ENCODE measurements at places on chromosomes 6 and 20. TPM values are rescaled to one million over a fixed set of nuclear protein-coding genes. Genes with fewer than 3 reads are reported as not detected.
A peak's percentile ranks its signal among the peaks of the same experiment; 100 is the strongest.

The RAET1G gene
- not detected for polyA plus RNA-seq

The THBD gene
- 3.8 TPM for polyA plus RNA-seq

The GINS1 gene
- polyA plus RNA-seq: 0.52 TPM

The RPS6KA2 gene
- polyA plus RNA-seq: 11.2 TPM

The LY6G6D gene
- polyA plus RNA-seq: not detected

The OVOL2 gene
- polyA plus RNA-seq: 6.6 TPM

The ARG1 gene
- polyA plus RNA-seq: 2.0 TPM

The PLA2G7 gene
- 0.19 TPM for polyA plus RNA-seq

DNA sequence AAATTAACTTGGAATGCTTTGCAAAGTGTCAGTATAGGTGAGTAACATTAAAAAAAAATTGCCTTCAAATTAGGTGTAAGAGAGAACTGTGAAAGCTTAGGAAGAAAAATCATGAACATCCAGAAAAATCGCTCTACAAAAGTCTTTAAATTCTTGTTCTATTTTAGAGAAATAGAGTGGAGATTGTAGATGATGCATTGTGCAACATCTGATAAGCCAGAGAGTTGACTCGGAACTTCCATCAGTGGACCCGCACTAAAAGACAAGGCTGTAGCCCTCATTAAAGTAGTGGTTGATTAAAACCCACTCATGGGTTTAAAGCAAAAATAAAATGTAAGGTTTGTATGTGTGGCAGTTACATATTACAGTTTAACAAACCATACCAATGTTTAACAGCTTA, 35.8 kb downstream of the MAP3K4 start:
- DNase-seq: no peak

- peak; percentile 94 for DNase-seq
Observed at GRCh38 chr6:44245912-44246662, 814 bp upstream of the HSP90AB1 start.

DNA sequence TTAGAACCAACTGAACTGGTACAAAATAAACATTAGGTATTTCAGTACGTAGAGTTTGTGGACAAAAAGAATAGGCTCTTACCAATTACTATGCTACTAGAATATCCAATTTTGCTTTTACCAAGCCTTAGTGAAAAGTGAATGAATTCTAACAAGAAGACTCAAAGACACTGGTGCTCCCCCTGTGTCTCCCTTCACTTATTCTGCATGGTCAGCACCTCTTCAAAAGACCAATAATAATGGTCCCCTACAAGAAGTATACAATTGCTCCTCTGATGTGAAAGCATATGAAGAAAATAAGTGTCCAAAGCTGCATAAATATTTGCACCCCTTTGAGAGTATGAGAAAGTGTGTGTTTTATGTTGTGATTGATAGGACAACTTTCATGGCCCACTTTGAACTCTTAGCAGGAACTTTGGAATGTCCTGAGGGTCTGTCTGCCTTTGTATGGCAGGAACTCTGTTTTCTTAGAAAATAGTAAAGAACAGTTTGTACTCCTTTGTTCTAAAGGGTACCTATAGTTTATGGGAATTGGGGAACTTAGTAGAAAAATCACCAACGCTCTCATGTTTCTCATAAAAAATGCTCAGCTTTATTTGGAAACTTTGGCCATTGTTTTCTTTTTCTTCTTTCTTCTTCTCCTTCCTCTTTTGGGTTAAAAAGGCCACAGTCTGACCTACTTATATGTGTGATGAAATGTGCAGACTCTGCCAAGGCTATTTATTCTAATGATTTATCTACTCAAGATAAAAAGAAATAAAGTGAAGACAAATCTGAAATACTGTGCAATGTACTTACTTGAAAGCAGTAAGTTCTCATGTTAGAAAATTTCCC, 352.4 kb downstream of the LAMA2 start:
- no peak for DNase-seq

DNA sequence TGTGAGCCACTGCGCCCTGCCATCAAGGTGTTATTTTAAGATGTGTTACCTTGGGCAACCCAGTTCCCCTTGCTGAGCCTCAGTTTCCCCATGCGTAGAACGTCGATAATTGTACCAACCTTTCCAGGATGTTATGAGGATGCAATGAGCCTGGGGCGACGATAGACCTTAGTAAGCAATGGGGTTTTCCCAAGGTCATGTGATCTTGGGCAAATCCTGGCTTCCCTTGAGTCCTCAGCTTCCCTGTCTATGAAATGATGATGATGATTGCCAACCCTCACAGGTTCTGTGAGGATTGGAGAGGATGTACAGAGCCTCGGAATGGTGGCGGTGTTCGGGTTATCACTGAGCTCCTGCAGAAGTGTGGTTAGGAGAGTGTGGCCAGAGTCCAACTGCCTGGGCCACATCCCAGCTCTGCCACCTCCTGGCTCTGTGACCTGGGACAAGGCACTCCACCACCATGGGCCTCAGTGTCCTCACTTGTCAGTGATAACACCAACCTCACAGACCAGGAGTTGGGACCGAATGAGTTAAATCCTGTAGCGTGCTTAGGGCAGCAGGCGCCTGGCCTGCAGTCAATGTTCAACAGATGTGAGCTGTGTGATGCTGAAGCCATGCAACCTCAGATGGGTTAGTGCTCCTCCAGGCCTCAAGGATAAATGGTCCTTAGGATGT, 23.4 kb downstream of the SIRPA start:
- no peak for DNase-seq

GRCh38 chr6:98560418-98560817, 274.0 kb upstream of the POU3F2 start:
- no peak for DNase-seq

DNA sequence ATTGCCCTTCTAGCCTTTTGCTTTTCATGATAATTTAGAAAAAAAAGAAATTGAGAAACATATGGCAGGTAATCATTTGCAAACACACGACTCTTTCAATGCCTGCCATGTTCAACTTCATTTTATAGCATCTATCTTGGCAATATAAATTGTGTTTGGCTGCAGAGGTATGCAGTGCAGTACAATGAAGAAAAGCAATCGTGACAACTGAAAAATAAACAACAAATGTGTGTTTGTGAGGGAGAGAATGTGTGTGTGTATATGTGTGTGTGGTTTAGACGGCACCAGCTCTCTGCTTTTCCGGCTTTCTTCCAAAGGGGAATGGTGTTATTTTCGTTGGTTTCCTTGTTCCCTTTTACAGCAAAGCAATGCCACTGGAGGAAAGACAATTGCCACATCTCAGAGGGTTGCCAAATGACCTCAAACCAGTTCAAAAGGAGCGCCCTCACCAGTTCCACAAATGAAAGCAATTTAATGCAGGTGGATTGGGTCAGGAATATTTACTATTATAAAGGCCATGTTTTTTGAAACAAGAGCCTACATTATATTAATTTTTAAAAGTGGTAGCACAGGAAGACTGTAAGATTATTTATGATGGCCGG, 587.2 kb downstream of the PRKN start:
- DNase-seq: no peak

- no peak for DNase-seq
Observed at GRCh38 chr20:64049060-64049877, at the start of gene SOX18. Gene SOX18, minus strand, starts transcription at chr20:64049639. Its CDS starts 123 bp downstream, at chr20:64049516.

DNA sequence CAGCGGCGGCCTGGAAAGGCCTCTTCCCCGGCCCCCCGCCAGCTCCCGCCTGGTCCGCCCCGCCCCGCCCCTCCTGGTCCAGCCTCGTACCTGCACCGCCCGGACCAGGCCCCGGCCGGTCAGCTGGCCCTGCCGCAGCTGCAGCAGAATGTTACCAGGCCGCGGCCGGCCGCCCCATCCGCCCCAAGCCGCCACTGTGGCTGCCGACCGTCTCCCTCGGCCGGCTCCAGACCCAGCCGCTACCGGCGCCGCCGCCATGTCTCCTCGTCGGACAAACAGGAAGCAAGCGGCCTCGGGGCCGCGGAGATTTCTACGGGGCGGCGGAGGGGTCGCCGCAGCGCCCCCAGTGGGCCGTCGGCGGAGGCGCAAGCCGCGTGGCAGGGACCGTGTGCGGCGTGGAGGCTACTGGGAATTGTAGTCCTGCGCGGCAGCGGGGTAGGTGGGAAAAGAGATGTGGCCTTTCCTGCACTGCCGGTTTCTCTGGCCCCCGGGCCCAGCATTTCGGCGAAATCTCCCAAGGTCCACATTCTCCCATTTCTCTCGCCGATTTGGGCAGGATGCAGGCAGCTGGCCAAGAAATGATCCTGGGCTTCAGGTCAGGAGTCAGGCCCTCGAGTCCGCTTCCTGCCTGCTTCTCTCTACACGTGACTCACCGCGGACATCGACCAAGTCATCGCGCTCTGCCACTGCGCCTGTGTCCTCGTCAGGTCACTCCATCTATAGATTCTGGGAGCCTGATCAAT, at the start of gene TRPC4AP:
TRPC4AP (minus strand) TSS at position 284 of the 743 bp plus-strand sequence; CDS start at position 258, 26 bp downstream.
- DNase-seq: peak; percentile 82

GRCh38 chr6:90496258-90497016, 90.4 kb downstream of the MAP3K7 start:
- DNase-seq: no peak

DNA sequence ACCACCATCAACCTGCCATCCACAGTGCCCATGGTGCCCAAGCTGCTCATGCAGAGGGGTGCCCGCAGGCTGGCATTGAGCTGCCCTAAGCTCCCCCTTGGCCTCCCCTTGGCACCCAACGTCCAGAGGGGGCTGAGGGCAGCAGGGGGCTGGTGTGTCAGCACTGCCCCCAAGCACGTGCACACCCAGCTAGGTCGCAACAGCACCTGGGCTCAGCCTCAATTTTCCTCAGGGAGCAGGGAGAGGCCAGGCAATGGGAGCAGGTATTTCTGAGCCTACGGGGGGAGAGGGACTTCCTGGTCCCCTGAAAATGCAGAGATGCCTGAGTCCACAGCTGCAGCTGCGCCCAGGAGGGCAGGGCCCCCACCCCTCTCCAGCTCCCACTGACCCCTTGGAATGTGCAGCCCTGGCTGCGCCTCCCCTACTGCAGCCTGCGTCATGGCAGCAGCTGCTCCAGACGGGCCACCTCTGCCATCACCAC, 204.2 kb downstream of the ANKRD60 start:
- DNase-seq: no peak

- DNase-seq: no peak
Observed at GRCh38 chr20:5821627-5822215, 71.5 kb downstream of the SHLD1 start.

DNA sequence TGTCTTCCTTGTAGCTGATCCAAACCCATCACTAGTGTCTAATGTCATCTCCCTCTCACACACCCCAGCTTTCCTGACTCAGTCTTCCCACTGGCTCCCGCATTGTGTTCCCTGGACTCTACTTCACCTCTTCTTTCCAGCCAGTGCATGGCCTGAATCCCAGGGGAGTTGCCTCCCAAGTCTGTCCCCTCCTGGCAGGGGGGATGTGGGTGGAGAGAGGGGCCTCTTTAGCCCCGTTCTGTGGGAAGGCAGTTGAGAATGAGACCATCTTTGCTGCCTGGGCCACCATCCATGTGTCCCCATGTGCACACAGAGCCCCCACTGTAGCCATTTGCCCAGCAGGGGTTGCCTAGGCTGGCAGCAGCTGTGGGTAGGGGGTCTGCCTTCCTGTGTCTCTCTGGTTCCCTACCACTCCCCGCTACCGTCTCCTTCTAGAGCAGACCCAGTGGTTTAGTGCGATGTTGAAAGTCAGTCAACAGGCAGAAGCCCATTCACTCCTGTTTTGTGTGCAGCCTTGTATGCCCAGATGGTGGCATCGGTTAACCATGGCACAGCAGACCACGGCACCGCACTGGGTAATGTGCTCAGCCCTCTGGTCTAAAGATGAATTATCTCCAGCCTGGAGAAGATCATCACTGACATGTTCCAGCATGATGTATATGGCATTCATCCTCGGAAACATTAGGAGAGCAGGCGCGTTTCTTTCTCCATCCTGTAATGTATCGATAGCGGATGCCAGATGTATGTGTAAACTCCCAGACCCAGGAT, 178.8 kb upstream of the SNX9 start:
- DNase-seq: no peak

GRCh38 chr6:25369036-25369432, 89.9 kb downstream of the CARMIL1 start:
- peak; percentile 22 for DNase-seq

- DNase-seq: no peak
Observed at GRCh38 chr6:26170951-26171841, 84.0 kb downstream of the HFE start.

- no peak for DNase-seq
Observed at GRCh38 chr6:36314221-36315014, 22.3 kb downstream of the BNIP5 start.

GRCh38 chr6:132188556-132189264, 212.6 kb downstream of the MOXD1 start:
- DNase-seq: no peak

GRCh38 chr6:142822383-142822782, 122.6 kb downstream of the HIVEP2 start:
- no peak for DNase-seq
